SK-N-SH (cell line): ENCODE measurements at places on chromosomes 16 and 17. TPM values are rescaled to one million over a fixed set of nuclear protein-coding genes. Genes with fewer than 3 reads are reported as not detected.

Gene CACNG5
- polyA plus RNA-seq, result 0.10 and 0.23 TPM in 2 replicates

DNA sequence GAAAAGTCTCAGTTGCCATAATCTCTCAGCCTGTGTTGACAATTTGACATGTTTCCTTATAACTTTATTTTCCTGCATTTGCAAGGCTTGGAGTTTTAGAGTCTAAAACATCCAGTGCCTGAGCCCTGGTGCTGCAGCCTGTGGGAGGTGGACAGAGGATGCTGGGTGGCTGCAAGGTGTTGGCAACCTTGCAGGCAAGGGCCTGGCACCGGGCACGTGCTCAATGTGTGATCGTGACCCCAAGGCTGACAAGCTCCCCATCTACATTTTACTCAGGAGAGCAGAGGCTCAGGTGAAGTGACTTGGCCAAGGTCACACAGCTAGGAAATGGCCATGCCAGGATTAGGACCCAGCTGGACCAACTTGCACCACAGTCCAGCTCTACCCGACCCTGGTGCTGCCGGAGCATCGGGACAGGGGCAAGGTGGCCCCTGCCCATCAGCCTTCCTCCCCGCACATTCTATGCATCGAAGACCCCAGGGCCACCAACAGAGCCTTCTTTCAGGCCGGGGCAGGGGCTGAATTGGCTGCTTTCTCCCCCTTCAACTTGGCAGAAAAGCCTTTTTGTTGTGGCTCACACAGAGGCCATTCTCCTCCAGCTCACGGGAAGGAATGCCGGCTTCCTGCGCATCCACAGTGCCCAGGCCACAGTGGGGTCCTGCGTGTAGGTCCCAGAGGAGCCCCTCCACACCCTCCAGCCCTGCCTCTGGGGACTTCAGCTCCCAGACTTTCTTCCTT is 23.1 kb downstream of the MMP15 start:
- no peak for DNase-seq

GRCh38 chr16:74607310-74607961 is 522 bp upstream of the GLG1 start:
- no peak for DNase-seq

DNA sequence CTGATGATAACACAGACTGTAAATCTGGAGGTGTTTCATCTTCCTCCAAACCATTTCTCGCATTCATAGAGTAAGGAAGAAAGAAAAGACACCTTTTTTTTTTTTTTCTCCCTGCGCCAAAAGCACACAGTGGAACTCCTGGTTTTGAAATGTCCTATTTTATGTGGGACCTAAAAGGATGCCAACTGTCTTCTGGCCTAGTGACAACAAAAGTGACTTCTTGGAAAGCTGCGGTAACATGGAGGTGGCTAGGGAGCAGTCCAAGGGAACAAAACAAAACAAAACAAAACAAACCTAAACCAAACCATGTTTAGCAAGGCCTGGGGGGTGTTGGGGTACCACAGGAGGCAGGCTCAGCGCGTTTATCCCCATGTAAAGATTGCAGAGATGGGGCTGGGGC is 174.8 kb downstream of the XYLT1 start:
- DNase-seq, result no peak
